ENCODE measurements at places on chromosomes 1 and 21.
A peak's percentile ranks its signal among the peaks of the same experiment; 100 is the strongest.

GRCh38 chr1:110449661-110450651 is 993 bp upstream of the PROK1 start:
- DNase-seq = no peak

GRCh38 chr1:27220096-27220495 is 14.3 kb upstream of the WDTC1 start:
- no peak for DNase-seq

DNA sequence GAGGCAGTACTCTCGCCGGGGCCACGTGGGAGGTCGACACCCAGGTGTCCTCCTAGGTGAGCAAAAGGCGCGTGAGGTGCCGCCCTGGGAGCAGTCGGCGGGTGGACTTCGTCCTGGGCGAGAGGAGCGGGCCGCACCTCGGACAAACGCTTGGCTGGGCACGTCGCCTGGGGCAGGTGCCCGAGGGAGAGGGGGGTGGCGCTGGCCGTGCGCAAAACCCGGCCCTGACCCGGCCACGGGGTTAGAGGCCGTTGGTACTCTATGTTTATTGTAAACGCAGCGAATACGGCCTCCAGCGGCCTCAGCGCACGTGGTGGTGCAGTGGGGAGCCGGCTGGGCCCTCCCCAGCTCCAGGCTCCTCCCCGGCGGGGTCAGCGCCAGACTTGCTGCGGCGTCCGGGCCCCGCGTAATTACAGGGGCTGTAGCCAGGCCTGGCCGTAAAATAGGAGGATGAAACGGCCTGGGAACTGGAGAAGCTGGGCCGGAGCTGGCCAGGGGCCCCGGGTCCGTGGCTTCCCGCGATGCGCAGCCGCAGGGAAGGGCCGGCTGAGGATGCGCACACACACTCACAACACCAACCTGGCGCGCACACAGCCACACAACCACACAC is 1.6 kb upstream of the EFNA1 start:
- no peak for DNase-seq

GRCh38 chr1:27403065-27403726 is 10.8 kb downstream of the GPR3 start:
- peak; percentile 41 for DNase-seq

DNA sequence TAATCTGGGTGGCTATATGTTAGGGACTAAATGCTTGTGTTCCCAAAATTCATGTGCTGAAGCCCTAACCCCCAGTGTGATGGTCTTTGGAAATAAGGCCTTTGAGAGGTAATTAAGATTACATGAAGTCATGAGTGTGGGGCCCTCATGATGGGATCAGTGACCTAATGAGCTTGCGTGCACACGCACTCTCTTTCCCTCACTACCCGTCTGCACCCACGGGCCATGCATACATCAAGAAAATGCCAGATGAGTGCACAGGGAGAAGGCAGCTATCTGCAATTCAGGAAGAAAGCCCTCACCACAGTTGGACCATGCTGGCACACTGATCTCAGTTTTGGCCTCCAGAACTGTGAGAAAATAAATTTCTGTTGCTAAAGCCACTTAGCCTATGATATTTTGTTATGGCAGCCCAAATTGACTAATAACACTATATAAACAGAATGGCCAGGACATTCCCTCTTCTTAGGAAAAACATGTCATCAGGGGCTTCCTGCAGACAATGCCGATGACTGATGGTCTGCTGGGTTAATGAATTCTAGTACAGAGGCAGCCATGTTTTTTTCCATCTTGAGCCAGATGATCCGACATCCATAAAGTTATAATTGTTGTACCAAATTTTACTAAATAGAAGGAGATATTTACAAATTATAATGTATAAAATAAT is 18.1 kb upstream of the MYOG start:
- DNase-seq = no peak

GRCh38 chr1:207308451-207309190 is 12.9 kb upstream of the CD55 start:
- DNase-seq = no peak

GRCh38 chr1:75276385-75276784 is 142.2 kb downstream of the LHX8 start:
- DNase-seq = no peak

- DNase-seq = no peak
Measured at GRCh38 chr1:40901886-40902852, 40.0 kb upstream of the CITED4 start.

DNA sequence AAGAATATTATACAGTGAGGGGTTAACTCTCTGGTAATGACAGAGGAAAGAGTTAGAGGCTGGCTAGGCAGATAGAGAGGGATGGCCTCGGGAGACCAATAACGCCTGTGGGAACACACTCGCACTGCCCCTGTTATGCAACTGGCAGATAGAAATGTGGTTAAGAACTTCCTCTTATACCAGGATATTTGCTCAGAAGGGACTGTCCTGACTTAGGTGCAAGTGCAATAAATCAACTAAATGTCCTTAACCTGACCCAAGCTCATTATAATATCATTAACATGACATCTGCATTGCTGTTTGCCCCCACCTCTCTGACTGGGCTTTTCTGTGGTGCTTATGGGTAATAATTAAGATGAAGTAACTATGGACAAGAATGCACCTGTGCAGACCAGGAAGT is 1518.0 kb downstream of the NCAM2 start:
- DNase-seq = no peak

DNA sequence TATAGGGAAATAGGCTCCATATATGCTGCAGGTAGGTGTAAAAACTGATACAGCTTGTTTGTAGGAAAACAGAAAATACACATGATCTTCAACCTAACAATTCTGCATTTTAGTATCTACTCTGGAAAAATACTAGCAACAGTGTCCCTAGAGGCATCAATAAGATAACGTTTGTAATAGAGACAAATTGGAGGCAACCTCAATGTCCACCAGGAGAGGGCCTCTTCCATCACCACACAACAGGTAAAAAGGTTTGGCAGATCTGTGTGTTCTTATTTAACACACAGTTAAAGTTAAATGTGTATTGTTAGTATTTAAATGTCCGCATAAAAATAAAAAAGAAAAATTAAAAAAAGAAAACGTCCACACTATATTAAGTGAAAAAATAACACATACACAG is 5.4 kb downstream of the EIF2D start:
- DNase-seq = no peak

DNA sequence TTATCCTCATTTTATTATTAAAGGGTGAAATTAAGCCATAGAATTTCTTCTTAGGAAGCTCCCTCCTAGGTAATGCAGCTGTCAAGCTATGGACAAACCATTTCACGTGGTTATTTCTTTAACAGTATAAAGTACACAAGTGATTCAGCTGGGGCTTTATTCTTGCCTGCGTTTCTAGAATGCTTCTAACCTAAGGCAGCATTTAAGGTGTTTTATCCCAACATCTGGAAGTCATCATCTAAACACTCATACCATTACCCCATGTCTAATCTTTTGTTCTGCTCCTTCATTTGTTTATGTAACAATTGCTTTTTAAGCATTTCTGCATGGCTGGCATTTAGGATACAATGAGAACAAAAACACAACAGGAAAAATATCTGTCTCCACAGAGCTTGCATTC is 829.2 kb upstream of the ADAMTS5 start:
- no peak for DNase-seq

- DNase-seq = no peak
Measured at GRCh38 chr1:71618766-71619530, 538.1 kb upstream of the ZRANB2 start.

GRCh38 chr1:1260843-1261560 is 12.7 kb downstream of the UBE2J2 start:
- DNase-seq = no peak

DNA sequence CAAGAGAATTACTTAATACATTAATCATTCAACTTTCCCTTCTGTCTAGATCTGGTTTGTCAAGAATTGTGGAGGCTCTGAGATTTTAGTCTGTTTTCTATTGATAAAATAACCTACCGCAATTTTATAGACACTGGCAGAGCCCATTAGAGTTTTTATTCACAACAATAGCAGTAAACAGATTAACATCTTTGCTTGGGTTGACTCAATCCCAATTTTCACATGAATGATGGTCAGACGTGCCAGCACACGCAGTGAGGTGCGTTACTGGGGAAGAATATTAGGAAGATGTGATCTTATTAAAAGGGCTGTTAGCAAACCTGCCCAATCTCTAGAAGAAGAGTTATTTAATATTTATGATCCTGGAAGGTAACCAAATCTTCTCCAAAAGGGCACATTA is 736.6 kb downstream of the MRPL39 start:
- no peak for DNase-seq

DNA sequence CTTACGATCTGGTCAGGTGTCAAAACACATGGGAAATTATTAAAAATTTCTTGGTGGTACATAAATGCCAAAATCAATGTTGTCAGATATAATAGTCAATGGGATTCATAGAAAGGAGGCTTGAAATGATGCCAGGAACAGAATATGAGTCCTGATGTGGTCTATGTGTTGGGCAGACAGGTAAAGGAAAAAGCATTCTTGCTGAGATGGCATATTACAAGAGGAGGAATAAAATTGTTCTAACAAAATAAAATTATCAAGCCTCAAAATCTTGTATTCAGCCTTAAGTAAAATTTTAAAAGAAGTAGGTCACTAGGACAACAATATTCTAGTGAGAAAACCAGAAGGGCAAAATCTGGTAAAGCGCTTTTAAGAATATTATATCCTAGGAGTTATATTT is 30.9 kb upstream of the EDEM3 start:
- no peak for DNase-seq

GRCh38 chr1:81650776-81651175 is 150.0 kb upstream of the ADGRL2 start:
- DNase-seq = no peak

GRCh38 chr1:112708489-112708888 is 1.6 kb upstream of the RHOC start:
- DNase-seq = no peak

GRCh38 chr1:33255347-33256220 is 708 bp upstream of the ZNF362 start:
- DNase-seq = peak; percentile 31

GRCh38 chr1:111906816-111907215 is 82.7 kb downstream of the KCND3 start:
- DNase-seq = no peak

GRCh38 chr1:175783126-175783722 is 39.8 kb upstream of the TNR start:
- DNase-seq = no peak

DNA sequence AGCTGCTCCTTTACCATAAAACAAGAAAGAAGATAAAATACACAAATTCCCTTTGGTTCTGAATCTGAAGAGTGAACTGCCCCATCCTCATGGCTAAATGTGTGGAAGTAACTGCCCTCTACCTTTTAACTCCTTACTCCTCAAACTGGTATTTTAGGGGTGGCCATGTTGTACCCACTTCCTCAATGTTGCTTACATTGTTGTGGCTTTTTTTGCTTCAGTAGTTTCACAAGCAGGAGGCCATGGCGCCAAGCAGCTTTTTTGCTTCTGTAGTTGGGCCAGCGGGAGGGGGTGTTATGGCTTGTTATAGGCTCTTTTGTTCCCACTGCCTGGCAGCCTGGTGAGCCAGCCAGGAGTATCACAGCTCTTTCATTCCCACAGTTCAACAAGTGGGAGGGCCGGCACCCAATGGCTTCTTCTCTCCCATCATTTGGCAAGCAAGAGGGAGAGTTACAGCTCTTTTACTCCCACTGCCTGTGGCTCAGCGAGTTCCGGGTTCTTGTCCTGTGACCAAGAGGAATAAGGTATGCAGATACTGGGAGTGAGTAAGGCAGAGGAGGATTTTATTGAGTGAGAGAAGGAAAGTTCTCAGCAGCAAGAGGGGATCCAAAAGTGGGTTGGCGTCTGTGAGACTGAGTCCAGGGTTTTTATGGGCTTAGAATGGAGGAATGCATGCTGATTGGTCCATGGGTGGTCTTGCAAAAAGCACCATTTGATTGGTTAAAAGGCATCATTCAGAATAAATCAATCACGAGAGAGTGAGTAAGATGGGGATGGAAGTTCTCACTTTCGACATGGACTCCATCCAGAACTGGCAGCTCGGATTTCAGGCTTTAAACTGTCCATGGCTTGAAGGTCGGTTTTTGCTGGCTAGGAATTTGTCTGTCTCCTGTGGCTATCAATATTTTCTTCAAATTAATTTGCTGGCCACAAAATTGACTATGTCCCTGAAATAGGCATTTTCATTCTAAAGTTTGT is 429.6 kb downstream of the HLX start:
- no peak for DNase-seq

DNA sequence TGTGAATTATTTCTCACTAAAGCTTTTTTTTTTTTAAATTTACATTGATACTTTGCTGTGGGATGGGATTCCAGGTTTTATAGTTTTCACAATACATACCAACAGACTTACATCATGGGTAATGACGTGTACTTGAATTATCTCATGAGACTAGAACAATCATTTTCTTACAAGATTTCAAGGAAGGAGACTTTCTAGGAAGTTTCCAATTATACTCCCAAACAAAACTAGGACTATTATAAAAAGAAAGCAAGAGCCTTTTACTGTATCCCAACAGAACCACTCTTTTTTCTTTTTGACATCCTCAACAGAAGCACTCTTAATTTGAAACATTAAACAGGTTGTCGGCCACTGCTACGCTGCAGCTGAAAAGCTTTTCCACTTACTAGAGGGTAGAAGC is 48.7 kb downstream of the TESK2 start:
- no peak for DNase-seq

DNA sequence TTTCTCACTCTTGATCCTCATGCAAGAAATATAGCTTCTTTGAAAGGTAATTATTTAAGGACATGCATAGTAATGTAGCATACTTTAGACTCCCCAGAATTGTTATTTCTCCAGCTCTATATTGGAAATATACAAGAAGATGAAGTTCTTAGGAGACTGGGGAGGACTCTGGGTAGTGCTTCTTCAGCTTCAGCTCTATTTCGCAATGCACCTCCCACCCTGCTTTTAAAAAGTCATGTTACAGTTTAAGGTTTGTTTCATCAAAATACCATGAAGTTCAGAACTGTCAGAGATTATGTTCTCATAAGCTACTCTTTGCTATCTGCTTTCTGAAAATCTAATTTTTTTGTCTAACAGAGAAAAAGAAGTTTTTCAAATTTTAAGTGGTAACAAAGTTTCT is 586.2 kb upstream of the ADGRL4 start:
- no peak for DNase-seq

GRCh38 chr1:247338723-247339275 is 7.1 kb upstream of the ZNF496 start:
- DNase-seq = no peak

GRCh38 chr1:73784026-73784425 is 413.9 kb downstream of the LRRIQ3 start:
- DNase-seq = no peak

GRCh38 chr1:35201631-35202030 is 8.7 kb upstream of the SFPQ start:
- DNase-seq = no peak

Data from CD4-positive, alpha-beta T cell treated with Interleukin-6 at 100 ng/mL for 8 hours (primary cell).